Stimulated activated CD8-positive, alpha-beta memory T cell treated with anti-CD3 and anti-CD28 coated beads, Interleukin-2, amount 100 ng/mL, for 1 hour (primary cell): ENCODE measurements at places on chromosomes 1 and 21.
A peak's percentile ranks its signal among the peaks of the same experiment; 100 is the strongest.

DNA sequence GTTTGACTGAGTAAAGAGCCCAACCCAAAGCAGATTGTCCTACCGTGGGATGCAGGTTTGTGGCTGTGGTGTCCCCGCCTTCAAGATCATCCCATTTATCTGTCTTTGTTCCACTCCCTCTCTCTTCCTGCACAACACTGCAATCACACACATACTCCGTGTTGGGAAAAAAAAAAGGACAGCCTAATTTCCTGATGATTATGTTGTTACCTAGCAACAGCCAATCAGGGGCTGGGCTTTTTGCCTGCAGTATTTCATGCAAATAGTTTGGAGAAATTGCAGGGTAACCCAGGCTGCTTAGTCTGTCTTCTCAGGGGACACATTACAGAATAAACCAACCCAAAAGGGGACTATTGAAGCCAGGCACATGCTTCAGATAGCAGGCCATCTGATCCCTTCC lies 38.3 kb downstream of the PHC2 start:
- DNase-seq: no peak

- no peak for DNase-seq
Observed at GRCh38 chr1:198234520-198235251, 77.9 kb downstream of the NEK7 start.

- DNase-seq: no peak
Observed at GRCh38 chr1:204714861-204715511, 29.4 kb upstream of the LRRN2 start.

DNA sequence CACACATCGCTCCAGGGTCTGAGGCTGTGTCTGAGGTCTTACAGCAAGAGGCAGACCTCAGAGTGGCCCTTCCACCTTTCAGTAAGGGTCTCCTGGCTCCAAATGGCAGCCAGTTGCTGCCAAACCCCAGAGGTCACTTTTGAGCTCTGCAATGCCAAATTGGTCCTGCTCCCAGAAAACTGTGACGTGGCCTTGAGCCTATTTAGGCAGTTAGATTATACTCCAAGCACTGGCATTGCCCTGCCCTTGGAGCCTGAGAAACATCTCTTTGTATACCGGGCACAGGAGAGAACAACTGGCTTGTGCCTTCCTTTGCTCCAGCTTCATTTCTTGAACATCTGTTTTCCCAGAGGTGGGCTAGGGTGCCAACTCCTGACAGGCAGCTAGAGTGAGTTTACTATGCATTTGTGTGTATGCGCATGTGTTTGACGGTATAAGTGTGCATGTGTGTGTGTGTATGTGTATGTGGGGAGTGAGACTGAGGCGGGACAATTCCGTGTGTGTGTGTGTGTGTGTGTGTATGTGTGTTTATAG lies 134.5 kb downstream of the IER5 start:
- DNase-seq: no peak

- DNase-seq: no peak
Observed at GRCh38 chr21:22351076-22351475, 1352.9 kb downstream of the NCAM2 start.

DNA sequence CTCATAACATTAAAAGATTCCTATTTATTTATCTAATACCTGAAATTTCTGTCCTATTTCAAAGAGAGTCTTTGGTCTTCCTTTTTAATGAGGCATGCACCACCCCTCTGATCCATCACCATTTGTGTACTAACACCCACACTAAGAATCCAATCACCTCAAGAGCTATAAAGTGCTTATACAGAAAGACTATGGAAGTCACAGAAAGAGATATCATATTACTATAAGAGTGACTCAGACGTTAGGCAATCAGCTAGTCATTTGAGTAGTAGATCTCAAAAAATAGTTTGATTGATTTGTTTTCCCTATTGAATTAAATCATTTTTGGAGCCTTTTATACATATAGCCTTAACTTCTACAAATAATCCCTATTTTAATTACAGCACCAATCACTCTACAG lies 46.1 kb downstream of the NME7 start:
- DNase-seq: no peak

- no peak for DNase-seq
Observed at GRCh38 chr1:197526736-197527371, 248.4 kb downstream of the DENND1B start.

DNA sequence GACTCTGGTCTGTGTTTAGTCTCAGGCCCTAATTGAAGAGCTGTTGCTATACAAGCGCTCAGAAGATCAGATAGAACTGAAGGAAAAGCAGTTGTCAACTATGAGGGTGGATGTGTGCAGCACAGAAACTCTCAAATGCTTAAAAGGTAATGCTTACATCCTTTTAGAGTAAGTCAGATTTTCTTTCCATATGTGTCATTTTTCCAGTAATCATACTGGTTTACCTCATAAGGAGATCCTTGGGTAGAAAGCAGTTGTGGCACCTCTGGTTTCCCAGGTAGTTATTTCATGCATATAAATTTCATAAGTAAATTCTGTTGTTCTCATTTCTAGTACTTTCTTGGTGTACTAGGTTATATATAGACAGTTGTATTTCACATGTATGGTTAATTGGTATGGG lies 43.0 kb upstream of the TARS2 start:
- no peak for DNase-seq

GRCh38 chr1:182680901-182681567 lies 3.4 kb downstream of the RGS8 start:
- no peak for DNase-seq

GRCh38 chr1:27395441-27396195 lies 3.2 kb downstream of the GPR3 start:
- DNase-seq: peak; percentile 54

GRCh38 chr1:169604781-169605560 lies 18.7 kb upstream of the F5 start:
- peak; percentile 12 for DNase-seq

GRCh38 chr1:214337511-214337910 lies 56.6 kb downstream of the SMYD2 start:
- no peak for DNase-seq

DNA sequence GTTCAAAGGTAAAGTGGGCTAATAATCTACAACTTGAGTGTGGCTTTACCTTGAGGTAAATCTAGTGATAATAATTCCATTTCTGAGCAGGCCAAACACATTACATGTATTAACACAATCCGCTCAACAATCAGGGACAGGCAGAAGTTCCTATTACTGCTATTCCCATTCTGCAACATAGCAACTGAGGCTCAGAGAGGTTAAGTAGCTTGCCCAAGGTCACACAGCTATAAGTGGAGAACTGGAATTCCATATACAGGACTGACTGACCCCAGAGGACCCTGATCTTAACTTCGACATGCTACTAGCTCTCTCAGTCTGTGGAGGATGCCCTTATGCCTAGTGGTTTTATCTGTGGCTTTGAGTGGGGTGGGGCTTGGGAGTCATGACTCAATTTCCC lies 110.1 kb downstream of the TRABD2B start:
- no peak for DNase-seq

DNA sequence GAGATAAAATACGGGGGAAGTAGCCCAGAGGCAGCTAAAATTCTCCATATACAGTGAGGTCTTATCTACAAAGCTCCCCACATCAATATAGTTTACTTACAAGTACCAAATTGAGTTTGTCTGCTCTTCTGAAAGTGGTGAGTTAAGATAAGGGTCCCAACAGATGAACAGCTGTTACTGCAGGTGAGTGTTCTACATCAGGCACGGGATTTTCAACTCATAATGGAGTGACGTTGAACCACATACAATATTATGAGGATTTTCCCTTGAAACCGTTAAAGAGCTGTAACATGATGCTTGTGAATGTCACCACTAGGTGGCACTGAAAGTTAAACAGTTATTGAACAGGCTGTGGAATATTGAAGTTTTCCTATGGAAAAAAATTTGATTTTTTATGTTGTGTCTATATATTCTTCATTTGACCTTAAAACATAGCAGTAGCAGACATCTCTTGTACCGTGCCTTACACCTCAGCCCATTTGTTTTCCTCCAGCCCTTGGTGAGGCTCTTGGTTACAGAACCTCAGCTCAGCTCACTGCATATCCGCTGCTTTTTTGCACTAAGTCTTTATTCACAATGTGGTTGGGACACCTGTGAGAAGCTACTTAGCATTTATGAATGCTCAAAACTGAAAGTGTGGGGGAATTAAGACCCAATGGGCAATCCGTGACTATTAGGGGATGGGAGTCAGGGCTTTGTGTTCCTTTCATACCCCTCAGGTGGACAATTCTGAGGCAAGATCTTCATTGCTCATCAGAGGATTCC lies 23.2 kb downstream of the CD1D start:
- DNase-seq: no peak
